ENCODE measurements at places on chromosomes 7 and 10.

GRCh38 chr7:31384466-31384865 is 43.9 kb upstream of the NEUROD6 start:
- DNase-seq = no peak

DNA sequence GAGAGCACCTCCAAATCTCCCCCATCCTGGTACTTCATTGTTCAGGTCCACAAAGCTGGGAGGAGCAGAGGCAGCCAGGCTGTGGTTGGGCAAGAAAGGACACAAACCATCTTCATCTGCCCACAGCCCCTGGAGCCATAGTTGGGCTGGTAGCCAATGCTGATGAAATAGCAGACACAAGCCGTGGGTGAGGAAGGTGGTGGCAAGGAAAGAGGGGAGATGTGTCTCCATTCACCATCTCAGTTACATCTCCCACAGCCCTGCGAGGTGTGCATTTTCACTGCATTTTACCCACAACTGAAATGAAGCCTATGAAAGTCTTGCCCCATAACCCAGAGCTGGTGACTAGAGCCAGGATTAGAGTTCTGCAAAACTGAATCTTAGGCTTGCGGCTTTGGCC is 35.0 kb downstream of the PIK3AP1 start:
- DNase-seq = no peak

- DNase-seq = no peak
These were observed 85.9 kb upstream of the KMT2C start for GRCh38 chr7:152521420-152522337.

DNA sequence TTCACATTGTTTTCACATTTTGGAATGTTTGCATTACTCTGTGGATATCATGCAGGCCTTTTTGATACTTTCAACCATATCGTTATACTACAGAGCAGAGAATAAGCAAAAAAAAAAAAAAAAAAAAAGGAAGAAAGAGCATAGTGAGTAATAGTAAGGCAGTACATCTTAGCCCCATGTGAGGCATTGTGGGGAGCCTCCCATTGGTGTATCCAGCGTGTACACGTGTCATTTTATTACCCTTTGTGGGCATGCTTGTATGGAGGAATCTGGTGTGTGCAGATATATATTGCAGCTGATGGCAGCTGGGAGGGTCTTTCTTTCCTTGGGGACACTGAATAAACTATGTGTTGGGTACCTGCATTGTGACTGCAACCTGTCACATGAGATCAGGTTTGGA is 19.6 kb downstream of the R3HCC1L start:
- no peak for DNase-seq

DNA sequence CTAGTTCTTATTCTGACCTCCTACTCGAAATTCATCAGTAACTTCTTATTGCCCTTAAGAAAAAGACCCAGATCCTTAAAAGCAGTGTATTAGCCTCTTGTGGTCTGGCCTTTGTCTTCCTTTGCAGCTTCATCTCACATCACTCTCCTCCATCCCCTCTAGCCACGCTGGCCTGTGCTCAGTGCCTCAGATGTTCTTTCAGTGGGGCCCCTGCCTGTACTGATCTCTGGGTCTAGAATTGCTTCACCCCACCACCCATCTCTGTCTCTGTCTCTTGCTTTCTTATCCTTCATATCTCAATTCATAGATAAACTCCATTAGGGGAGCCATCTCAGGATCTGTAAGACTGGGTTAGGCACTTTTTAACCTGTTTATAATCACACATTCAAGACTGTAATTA is 1178.5 kb upstream of the C7orf33 start:
- no peak for DNase-seq

GRCh38 chr10:61285749-61286148 is 167.4 kb downstream of the TMEM26 start:
- no peak for DNase-seq

GRCh38 chr7:18702071-18702829 is 206.7 kb downstream of the HDAC9 start:
- no peak for DNase-seq

- no peak for DNase-seq
These were observed 25.7 kb upstream of the LOXL4 start for GRCh38 chr10:98293550-98294269.

DNA sequence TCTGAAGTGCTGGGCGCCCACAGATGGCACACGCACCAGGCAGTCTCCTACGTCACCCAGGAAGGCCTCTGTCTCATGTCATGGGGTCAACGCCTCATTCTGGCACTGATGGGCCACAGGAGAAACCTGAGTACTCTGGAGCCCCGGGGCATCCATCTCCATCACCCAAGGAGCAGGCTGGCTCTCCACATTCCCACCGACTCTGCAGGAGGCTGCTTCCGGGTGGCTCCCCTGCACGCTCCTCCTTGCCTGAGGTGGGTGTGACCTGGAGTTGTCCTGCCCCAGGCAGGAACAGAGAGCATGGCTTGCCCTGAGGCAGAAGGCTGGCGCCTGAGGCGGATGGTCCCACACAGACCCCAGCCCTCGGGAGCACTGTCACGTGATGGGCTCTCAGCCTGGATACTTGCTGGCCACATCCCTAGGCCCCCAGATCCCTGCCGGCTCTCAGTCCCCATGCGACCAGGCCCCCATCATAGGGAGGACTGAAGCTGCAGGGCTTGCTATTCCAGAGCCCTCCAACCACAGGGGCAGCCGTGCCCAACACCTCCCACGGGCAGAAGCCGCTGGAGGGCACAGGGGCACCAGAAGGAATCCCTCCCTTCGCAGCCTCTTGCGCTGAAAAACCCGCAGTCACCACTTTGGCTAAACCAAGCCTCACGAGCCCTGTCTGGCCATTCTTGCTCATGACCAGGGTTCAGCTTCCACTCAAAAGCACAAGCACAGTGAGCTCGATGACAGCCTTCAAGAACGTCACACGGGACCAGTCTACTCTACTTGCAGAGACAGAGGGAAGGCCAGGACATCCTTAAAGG is 80.7 kb downstream of the MAD1L1 start:
- no peak for DNase-seq

GRCh38 chr10:2921956-2922680 is 145.2 kb upstream of the PFKP start:
- no peak for DNase-seq

GRCh38 chr10:132429281-132430230 is 32.6 kb downstream of the PWWP2B start:
- DNase-seq = no peak

DNA sequence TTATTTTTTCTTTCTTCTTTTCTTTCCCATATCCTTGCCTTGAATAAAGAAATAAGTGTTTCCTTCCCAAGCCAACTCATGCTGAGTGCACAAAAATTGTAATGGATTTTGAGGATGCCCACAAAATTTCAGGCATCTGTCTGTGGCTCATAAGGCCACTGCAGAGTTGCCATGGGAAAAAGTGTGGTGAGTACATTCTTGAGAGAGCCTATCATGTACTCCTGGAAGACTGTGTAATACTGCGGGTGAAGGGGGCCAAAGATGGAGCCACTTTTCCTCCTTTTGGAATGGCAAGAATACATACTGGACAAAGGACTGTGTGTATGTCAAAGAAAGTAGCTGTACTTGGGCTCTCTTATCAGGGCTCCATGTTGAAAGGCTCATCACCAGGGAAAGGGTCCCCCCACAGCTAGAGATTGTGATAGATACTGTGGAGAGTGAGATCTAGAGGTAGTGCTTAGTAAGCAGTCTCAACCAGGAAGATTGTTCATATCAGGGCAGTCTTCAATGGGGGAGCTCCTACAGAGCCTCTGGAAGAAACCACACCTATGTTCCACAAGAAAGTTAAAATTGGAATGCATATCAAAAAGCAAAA is 341.6 kb upstream of the KCND2 start:
- DNase-seq = no peak

- no peak for DNase-seq
These were observed 2.5 kb downstream of the FGL2 start for GRCh38 chr7:77197141-77197540.

DNA sequence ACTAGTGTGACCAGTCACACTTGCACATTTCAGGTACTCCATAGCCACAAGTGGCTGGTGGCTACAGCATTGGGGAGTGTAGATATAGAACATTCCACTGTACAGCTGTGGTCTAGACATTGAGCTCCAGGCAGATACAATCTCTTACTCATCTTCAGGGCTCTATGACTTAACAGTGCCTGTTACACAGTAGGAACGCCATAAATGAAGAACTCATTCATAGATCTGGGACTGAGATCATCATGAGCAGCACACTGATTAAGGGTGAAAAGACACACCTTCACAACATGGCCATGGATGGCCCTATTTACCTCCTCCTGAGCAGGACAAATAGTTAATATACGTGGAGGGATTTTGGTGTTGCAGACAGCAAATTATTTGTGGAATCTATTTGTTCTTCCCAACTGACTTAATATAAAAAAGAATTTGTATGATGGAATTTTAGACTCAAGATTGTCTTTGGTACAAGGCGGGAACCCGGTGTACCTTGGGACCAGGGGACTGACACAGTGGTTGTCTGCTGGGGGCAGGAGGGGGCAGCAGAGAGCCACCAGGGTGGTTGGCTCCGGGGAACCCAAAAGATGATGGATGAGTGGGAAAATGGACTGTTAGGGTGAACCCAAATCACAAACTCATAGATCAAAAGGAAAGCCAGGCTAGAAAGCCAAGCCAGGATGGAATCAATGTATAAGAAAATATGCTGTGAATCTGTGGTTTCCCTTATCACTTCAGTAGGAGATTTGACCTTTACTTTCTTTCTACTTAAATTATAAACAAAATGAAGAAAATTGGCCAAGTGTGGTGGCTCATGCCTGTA is 24.3 kb upstream of the CPA2 start:
- peak; percentile 43 for DNase-seq

- DNase-seq = no peak
These were observed 108.0 kb upstream of the YAE1 start for GRCh38 chr7:39458061-39458745.

DNA sequence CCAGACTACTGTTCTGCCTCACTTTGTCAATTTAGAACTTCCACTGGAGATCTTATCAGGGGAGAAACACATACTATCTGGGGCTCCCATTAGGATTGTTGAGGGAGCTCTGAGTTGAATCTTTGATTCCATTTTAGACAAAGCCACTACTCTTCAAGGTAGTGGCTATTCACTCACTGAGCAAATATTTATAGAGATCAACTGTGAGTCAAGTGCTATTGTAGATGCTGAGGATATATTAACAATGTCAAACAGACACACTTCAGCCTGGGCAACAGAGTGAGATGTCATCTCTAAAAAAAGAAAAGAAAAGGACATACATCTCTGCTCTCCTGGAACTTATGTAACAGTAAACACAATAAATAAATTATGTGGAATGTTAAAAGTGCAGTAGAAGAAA is 315.3 kb downstream of the PTEN start:
- DNase-seq = no peak

- peak; percentile 98 for DNase-seq
These were observed 6.5 kb downstream of the TSPAN14 start for GRCh38 chr10:80460399-80461207.

DNA sequence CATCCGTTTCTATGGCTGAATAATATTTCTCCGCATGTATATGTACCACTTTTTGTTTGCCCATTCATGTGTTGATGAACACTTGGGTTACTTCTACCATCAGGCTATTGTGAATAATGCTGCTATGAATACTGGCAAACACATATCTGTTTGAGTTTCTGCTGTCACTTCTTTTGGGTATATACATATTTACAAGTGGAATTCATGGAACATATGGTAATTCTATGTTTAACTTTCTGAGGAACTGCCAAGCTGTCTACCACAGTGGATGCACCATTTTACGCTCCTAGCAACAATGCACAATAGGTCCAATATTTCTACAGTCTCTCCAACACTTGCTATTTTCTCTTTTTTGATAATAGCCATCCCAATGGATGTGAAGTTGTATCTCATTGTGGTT is 5.5 kb upstream of the ZNF488 start:
- DNase-seq = no peak

DNA sequence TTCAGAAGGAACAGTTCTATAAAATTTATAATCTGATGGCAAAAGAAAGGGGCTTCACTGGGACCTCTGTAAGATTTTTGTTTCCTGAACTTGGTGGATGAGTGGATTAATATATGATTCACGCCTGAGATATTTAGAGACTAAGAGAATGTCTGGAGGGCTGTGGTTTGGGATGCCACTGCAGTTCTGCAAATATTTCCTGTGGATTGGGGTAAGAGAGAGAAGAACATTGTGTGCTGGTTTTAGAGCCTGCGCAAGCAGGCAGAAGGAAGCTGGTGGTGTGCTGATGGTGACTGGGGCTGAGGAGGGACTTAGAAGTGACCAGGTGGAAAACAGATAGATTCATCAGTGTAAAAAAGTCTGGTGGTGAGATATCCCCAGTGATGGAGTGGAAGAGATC is 87.0 kb downstream of the SUGCT start:
- DNase-seq = no peak

- DNase-seq = no peak
These were observed 231.3 kb upstream of the FERD3L start for GRCh38 chr7:19376538-19376937.

DNA sequence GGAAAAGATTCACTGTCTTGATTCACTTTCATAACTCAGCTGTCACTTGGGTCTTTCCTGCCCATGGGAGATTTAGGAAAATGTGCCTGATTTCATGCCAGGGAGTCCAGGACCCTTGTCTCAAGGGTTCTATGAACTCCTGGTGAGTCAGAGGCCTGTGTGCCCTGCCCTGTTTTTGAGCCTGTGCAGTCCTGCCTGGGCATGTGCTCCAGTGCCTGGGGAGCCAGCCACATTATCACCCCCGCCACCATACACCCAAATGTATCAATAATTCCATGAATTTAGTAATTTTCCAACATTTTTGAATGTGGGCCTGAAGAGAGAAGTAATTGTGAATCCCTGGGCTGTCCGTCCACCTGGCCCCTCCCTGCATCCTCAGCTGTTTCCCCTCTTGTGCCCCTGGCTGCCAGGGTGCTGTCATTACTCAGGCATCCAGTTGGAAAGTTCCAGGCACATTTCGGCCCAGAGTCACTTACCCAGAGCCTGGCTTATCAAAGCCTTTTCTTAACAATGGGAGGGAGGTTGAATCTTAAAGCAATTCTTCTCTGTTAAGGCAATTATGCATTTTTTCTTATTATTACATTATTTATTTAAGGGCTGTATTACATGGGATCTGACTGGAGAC is 287.8 kb upstream of the CDC14C start:
- no peak for DNase-seq

DNA sequence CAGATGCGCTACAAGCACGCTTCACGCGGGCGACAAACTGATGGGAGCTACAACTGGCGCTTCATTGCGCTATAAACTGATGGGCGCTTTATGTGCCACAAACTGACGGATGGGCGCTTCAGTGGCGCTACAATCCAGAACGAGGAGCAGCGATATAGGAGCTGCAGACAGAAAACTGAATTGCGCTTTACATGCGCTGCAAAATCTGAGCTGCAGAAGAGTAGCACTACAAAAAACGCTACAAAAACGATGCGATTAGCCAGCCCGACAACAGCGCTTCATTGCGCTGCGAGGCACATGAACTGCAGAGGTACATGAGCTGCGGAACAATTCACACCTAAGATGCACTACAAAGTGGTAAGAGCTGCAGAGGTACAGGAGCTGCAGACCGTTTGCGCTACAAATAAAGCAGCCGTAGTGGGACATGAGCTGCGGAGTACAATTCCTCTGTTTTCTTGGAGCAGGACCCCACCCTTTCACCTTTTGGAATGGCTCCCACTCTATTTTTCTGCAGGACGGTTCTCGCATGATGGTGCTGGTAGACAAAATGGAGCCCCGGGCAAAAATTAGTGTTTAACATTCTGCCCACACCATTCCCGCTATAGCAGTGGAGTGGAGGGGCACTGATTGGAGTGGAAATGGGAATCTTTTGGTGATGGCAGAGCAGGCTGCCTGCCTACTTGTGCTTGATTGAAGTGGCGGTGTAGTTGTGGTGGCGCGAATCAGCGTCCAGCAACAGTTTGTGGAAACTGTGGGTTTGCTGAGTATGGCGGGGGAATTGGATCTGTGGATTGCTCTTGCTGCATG is 1.2 kb upstream of the SGCE start:
- DNase-seq = no peak

GRCh38 chr10:86960003-86960862 is 1.8 kb downstream of the SNCG start:
- DNase-seq = no peak
